ENCODE measurements at places on chromosomes 11 and 22. TPM values are rescaled to one million over a fixed set of nuclear protein-coding genes. Genes with fewer than 3 reads are reported as not detected.
A peak's percentile ranks its signal among the peaks of the same experiment; 100 is the strongest.

The TYR gene
- total RNA-seq, result not detected

DNA sequence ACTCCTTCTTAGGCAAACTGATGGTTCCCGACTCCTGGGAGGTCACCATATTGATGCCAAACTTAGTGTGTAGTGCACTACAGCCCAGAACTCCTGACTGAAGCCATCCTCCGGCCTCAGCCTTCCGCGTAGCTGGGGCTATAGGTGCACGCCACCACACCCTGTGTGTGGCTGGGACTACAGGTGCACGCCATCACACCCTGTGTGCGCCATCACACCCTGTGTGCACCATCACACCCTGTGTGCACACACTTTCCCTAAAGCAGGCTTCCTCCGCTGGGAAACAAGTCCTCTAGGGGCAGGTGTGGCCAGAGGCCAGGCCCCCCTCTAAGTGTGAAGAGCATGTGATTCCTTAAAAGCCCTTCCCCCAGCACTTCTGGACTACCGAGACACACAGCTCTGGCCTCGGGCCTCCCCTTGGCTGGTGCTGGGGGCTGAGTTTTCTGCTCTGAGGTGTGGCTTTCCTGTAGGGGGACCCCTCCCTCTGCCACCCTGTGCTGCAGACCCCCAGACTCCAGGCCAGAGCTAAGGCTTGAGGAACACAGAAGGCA, 81.7 kb downstream of the BCR start:
- DNase-seq, result no peak

DNA sequence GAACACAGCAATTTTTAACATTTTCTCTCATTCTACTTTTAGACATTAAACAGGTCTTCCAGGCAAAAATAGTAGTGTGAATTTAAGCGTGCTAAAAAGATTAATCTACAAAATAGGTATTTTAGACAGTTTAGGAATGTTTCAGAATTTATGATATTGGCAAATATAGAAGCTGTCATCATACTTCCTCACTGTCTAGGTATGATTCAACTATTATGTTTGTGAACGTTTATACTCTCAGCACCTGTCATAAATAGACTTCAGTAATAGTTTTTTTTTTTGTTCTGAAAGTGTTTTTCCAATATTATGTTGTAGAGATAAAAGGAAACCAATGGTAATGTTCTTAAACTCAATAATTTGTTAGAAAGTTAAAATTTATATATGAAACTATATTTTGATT, 103.0 kb downstream of the ARHGAP42 start:
- DNase-seq, result no peak

DNA sequence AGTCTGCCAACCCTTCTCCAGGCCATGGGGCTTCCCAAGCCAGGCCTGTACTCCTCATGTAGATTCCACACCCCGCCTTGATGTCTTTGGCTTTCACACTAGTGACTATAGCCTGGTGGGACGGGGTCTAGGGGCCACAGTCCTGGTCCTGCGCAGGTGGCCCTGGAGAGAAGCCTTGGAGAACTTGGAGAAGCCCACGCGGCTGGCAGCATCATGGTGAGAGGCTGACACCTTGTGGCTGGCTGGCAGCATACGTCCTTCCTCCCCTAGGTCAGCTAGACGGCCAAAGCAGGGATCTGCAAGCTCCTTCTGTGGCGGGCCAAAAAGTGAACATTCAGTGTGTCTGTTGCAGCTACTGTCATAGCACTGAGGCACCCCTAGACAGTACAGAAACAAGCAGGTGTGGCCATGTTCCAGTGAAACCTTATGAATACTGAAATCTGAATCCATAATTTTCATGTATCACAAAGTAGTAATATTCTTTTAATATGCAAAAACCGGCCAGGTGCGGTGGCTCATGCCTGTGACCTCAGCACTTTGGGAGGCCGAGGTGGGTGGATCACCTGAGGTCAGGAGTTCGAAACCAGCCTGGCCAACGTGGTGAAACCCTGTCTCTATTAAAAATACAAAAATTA, 42.0 kb downstream of the FAM83F start:
- DNase-seq, result peak; percentile 64
